ENCODE measurements at places on chromosomes 12 and 14.

DNA sequence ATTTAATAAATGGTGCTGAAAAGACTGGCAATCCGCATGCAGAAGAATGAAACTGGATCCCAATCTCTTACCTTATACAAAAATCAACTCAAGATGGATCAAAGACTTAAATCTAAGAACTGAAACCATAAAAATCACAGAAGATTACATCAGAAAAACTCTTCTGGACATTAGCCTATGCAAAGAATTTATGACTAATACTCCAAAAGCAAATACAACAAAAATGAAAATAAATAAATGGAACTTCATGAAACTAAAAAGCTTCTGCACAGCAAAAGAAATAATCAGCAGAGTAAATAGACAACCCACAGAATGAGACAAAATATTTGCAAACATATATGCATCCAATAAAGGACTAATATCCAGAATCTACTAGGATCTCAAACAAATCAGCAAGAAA lies 14.3 kb upstream of the CLEC1A start:
- no peak for DNase-seq

GRCh38 chr12:48004053-48004941 lies at the start of gene COL2A1:
Gene COL2A1, minus strand, starts transcription at chr12:48004476. Its CDS starts 155 bp downstream, at chr12:48004321.
- no peak for DNase-seq

DNA sequence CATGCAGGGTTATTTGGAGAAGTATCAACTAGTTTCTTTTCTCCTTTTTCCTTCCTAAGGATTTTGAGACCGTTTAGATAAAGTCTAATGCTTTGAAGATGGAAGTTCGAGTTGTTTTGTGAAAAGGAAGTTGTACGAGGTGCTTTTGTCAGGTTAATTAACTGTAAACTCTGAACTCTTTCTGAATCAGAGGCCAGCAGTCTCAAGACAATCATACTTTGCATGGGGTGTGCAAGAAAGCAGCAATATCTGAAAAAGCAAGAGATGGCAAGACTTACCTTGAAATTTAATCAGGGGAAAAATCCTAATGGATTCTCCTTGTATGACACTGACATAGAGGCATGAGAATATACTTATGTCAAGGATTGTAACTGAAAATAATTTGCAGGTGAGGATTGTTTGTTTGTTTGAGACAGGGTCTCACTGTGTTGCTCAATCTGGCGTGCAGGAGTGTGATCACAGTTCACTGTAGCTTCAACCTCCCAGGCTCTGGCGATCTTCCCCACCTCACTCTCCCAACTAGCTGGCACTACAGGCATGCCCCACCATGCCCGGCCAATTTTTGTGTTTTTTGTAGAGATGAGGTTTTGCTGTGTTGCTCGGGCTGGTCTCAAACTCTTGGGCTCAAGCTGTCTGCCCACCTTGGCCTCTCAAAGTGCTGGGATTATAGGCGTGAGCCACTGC lies 170.2 kb upstream of the HMGA2 start:
- no peak for DNase-seq

DNA sequence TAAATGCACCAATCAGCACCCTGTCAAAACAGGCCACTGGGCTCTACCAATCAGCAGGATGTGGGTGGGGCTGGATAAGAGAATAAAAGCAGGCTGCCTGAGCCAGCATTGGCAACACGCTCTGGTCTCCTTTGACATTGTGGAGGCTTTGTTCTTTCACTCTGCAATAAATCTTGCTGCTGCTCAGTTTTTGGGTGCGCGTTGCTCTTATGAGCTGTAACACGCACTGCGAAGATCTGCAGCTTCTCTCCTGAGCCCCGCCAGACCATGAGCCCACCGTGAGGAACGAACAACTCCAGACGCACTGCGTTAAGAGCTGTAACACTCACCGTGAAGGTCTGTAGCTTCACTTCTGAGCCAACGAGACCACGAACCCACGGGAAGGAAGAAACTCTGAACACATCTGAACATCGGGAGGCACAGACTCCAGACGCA lies 8.4 kb upstream of the PIANP start:
- no peak for DNase-seq

- DNase-seq = no peak
These were observed 13.1 kb upstream of the MMP17 start for GRCh38 chr12:131815131-131815530.

DNA sequence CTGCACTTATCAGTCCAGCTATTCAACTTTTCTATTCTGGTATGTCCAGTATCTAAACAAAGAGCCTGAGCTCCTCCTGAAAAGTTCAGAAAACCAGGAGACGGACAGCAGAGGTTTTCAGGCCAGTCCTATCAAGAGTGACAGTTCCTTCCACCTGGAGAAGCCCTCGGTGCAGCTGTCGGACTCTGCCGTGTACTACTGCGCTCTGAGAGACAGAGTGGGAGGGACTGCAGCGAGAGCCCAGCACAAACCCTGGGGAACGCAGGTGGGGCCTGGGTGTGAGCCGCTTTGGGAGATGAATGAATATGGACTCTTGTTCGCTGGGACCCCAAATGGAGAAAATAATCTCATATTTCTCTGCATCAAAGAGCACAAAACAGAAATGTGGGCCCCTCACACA lies 329.8 kb upstream of the OR4E1 start:
- no peak for DNase-seq

GRCh38 chr12:122459211-122459610 lies 36.7 kb upstream of the CLIP1 start:
- no peak for DNase-seq

DNA sequence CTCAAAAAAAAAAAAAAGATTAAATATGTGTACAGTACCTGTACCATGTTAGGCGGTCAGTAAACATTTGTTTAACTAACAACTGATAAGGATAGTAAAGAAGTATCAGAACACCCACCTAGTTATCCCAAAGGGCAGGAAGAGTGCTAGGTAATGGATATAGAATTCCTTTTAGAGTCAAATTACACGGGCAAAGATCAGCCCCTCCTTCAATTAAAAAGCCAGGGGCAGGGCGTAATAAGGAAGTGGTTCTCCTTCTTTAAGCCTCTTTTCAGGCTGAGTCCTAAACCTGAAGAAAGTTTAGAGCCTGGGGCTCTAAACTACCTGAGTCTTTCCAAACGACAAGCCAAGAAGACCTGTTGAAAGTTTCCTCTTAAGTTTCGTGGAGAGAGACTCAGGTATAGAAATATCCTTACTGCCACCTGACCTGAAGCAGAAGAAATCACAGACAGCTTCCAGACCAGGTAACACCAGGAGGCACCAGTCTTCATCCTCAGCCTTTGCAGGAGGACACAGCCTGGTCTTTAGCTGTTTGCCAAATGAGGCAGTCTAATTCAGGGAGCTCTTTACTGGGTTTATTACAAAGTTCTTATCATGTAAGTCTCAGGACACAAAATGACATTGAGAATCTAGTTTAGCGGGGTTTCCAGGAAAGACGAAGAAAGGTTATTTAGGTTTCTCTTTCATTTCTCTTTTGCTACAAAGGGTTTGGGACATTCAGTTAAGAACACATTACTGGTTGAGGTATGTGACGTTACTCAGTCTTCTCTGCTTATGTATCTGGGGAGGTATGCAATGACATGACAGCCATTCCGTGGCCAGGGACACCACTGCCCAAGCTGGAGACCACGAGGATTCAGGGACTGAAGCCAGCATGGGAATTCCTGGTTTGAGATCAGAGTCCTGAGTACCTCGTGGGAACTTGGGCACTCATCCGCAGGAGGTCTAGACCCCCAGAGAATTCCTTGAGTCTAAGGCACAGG lies at the start of gene BCL2L14:
TSS of gene BCL2L14 (plus strand) at position 266 of the 983 bp plus-strand sequence. CDS start 8,367 bp downstream, outside the sequence.
- DNase-seq = no peak
